ENCODE measurements at places on chromosomes 6 and 20.

GRCh38 chr6:25659633-25660368 lies 7.8 kb downstream of the SCGN start:
- no peak for DNase-seq

GRCh38 chr6:9272671-9273070 lies 837.3 kb upstream of the SLC35B3 start:
- no peak for DNase-seq

DNA sequence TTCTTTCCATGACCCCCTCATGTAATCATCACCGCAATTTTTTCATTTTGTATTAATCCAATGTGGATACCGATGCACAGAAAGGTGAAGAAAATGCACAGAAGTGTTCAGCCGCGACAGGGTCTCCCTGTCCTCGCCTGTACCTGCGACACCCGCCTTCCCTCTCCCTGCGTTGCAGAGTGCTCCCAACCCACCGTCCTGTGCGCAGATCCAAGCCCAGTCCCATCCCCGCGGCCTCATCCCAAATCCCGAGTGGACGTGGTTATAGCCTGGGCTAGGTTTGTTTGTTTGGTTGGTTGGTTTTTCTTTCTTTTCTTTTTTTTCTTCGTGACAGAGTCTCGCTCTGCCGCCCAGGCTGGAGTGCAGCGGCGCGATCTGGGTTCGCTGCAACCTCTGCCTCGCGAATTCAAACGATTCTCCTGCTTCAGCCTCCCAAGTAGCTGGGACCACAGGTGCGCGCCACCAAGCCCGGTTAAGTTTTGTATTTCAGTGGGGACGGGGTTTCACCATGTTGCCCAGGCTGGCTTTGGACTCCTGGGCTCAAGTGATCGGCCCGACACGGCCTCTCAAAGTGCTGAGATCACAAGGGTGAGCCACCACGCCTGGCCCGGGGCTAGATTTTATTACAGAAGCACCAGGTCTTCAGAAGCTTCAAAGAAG lies 536 bp upstream of the RAET1G start:
- no peak for DNase-seq

GRCh38 chr20:40697541-40697940 lies 8.5 kb upstream of the MAFB start:
- no peak for DNase-seq

- no peak for DNase-seq
These were observed 414.3 kb downstream of the CDKAL1 start for GRCh38 chr6:20948556-20948955.

DNA sequence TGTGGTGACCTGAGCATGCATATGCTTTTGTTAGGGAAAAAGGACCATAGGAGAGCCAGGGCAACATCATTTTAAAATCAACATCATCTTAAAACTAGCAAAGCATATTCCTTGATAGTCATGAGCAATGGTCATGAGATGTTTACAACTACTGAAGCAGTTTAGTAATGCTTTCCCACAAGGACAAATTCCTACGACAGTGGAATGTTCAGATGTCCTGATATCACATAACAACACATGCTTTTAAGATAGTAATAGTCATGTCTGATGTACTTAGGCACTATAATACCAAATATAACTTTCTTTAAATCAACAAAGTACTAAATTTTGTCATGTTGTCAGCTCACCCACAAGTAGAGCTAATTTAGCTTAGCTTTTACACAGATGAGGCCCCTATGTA lies 370.3 kb downstream of the HTR1B start:
- no peak for DNase-seq

- no peak for DNase-seq
These were observed 18.9 kb downstream of the PERP start for GRCh38 chr6:138088326-138088762.

DNA sequence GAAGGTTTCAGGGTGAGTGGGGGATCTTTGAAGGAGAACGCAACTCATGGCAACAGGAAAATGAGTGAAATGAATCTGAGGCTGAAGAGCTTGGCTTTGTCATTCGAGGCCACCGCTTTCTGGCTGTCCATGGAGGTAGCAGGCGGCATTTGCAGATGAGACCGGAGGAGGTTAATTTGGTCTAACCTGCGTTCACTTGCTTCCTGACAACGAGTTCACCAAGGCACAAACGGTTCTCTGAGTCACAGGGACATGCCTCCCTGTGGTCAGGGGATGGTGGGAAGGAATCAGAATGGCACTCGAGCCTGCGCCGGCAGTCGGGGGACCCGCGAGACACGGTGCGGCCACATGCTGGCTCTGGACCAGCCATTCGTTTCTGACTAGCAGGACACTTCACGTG lies 75.0 kb downstream of the IRF4 start:
- no peak for DNase-seq

DNA sequence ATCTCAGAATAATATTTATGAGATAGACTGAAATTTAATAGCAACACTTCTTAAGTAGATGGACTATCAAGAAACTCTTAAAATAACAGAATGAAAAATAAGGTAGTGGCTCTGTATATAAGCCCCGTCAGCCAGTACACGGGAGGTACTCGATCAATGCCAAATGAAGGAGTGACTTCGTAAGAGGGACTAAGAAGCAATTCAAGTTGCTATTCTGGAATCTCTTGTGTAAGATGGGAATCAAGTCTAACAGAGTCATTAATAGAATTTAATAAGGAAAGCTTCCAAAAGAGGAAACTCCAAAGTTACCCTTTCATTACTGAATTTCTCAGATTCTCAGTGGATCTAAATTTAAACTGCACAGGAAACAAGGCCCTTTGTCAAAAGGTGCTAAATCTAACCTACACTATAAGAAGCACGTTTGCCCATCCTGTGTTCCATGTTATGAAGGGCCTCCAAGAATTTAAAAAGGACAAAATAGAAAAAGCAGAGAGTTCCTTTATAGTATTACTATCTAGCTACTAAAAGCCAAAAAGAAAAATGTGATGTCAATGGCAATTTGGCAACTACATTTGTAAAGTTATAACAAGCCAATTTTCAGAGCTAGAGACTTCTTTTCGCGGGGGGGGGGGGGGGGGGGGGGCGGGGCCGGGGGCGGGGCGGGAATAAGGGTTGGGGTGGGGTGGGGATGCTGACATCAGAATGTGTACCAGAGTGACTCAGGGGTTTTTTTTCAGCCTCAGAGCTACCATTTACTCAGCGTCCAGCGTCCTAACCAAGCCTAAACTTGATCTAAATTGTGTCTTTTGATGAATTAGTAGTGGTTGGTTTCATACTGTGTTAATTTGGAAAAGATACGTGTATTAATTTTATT lies 200.6 kb downstream of the GMPR start:
- peak; percentile 32 for DNase-seq

GRCh38 chr6:20061952-20062351 lies 150.3 kb downstream of the MBOAT1 start:
- DNase-seq, result no peak

- peak; percentile 63 for DNase-seq
These were observed 25.0 kb downstream of the TAF8 start for GRCh38 chr6:42075159-42075838.

DNA sequence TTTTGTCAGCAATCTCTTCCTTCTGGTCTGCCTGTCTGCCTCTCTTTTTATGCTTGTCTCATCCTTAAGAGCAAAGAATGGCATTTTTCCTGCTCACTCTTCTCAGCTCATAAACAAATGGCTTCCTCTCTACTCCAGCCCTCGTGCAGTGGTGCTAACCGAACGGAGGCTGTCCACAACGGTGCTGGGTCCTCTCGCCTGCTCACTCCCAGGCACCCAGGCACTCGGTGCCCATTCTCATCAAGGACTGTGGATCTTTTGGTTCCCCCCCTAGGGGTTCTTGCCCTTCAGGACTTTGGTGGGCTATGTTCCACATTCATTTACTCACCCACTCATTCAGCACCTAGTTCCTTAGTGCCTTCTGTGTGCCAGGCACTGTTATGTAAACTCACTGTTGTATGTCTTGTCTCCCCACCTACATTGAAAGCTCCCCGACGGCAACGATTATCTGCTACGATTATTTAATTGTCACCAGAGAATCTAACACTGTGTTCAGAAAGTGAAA lies 113.9 kb downstream of the FYN start:
- no peak for DNase-seq

DNA sequence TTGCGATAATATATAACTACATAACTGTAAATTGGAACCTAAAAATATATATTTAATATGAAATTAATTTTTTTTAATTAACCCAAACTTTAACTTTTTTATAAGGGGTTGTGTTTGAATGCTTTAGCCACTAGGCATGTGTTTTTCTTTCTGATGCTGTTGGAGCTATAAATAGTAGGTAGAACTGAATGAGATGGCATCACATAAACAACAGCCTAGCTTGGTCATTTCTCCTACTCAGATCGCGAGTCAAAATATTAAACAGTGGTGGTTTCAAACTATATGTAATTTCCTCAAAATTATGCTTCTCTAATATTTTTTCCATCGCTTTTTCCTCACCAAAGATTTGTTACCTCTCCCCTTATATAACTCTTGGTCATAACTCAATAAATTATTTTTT lies 243.2 kb downstream of the ARID1B start:
- DNase-seq, result no peak

- no peak for DNase-seq
These were observed 24.5 kb downstream of the NCOA7 start for GRCh38 chr6:125815080-125815910.

DNA sequence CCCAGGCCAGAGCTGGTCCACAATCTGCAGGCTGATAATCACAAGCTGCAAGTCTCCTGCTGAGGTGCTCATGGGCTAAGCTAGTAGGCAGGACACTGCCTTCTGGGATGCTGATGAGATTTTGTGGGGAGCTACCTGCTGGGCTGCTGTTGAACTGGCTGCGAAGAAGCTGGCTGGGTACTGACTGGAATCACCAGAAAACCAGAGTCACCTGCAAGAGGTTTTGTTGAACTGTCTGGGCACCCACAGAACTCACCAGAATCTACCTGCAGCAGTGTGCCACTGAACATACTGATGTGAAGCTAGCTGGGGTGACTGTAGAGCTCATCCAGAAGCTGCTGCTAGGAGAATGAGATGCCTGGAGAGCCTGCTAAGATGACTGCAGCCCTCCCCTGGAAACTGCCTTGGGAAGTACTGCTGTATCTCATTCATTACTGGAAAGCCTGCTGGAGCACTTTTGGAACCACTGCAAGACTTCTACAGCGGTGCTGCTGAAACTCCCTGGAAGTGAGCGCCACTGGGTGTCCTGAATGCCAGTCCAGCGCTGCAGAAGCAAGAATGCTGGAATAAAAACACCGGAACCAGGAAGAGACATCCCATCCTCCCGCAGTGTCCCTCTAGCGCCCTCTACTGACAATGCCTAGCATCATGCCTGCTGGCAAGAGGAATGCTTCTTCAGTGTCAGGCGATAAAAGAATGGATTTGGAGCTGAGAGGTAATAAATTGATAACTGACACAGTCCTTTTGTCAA lies 64.9 kb upstream of the ARHGAP18 start:
- DNase-seq, result peak; percentile 45

DNA sequence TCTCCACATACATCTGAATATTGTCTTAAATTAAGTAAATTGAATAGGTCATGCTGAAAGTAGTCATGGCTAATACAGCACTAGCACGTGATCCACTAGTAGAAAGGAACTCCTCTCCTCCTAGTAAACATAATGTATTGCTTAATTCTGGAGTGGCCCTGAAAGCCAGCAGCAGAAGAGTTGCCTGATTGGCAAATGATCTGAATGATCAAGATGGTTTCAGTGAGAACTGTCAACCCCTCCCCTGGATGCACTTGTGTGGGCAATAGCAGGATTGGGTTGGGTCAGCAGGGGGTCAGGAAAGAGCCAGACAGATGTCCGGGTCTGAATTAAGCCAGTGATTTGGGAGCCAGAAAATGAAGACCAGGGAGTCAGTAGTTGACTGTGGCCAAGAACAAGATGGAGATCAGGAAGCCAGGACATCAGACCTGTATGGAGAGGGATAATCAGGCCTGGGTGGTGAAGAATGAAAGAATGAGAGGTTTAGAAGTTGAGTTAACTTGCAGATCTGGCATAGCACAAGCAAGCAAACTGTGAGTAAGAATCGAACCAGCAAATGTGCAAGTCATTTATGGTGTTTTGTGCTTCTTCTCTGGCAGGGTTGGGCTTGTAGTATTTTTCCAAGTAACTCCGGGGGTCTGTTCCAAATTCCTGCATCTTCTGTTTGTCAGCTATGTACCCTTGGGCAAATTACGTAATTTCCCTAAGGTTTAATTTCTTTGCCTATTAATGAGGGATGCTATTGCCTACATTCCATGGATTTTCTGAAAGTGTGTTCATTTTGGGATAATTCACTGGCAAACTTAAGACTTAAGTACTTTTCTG lies 304.9 kb downstream of the CD109 start:
- DNase-seq, result no peak

DNA sequence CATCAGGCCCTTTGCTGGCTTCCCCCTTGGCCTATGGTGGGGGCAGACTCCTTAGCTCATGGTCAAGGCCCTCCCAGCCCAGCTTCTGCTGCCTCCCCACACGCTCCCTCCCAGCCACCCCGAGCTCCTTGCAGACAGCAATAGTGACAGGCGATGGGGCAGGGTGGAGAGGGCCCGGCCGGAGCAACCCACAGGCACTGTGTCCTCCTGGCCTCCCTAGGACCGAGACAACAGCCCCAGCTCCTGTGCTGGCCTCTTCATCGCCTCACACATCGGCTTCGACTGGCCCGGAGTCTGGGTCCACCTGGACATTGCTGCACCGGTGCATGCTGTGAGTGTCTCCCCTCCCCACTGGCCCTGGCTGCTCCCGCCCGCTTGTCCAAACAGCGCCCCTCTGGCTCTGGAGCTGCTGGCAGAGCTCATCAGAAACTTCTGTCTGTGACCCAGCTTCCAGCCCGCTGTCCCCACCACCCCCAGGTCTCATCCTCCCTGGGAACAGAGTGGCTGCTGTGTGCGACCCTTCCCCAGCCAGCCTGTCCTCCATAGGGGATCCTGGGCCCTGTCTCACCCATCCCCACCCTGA lies 21.8 kb downstream of the NPEPL1 start:
- DNase-seq, result no peak

DNA sequence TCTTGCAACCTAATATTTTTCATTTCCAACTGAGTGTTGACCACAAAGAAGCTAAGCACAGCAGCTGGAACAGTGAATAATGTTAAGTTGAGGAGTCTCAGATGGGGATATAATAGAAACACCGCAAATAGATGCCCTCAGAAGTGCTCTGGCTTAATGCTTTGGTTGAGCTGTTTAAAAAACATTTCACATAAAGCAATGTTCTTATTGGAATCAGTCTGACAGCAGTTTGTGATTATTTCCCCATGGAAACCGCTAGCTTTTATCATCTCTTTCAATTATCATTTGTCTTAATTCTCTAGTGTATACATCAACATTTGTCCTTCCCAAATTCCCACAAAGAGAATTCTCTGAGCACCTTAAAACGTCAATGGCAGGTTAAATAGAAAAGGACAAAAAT lies 30.8 kb downstream of the METTL24 start:
- no peak for DNase-seq

- no peak for DNase-seq
These were observed 19.3 kb upstream of the SASH1 start for GRCh38 chr6:148323344-148323743.

DNA sequence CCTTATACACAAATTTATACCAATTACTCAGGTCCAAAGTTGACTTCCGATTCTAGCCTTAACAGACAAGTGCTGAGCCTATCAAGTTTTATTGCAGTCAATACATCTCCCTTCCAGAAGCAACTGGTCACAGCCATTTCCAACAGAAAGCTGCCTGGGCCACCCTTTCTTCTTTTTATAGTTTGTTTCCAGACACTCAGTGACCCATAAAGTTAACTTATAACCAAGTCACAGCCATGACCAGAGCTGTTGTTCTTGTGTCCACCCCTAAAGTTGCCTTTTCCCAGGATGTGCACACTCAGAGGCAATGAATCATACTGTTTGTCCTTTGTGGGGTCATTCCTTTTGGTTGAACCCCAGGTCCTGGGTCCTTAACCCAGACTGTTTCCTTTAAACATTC lies 89.9 kb downstream of the CD83 start:
- no peak for DNase-seq

- DNase-seq, result no peak
These were observed 144.7 kb upstream of the FBXL4 start for GRCh38 chr6:99092461-99092860.

GRCh38 chr6:141303907-141304306 lies 828.8 kb upstream of the GJE1 start:
- DNase-seq, result no peak
